ENCODE measurements at places on chromosomes 12 and 14.

GRCh38 chr12:123912415-123913380 lies 59.9 kb downstream of the CCDC92 start:
- DNase-seq: no peak

- peak; percentile 96 for DNase-seq
These were observed at the start of gene PRR13 for GRCh38 chr12:53441040-53441833. Gene PRR13 (plus strand): TSS chr12:53441734. CDS start chr12:53442715, 981 bp downstream.

DNA sequence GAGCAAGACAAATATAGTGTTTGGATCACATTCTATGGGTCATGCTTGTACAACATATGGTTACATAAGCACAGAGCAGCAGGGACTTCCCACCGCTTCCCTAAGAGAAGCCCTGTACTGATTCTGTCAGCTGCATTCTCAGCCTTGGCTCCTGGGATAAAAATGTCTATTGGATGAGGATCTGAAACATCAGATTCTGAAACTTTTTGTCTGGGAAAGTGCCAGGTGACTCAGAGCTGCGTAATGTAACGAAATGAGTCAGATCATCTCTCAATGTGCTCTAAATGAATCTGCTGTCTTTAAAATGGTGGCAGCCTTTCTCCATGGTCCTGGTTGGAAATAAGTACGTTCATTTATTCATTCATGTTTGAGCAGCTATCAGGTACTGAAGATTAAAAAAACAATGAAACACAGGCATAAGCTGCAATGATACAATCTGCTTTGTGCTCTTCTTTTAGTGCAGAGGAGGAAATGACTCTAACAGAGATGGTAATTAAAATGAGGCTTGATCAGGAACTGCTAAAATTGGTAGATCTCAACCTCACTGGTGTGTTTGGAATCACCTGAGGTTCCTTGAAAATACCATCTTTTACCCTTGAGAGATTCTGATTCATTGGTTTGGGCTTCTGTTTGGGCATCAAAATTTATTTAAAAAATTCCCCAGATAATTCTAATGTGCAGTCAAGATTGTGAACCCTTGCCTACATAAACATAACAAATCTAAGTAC lies 99.1 kb upstream of the NAP1L1 start:
- DNase-seq: peak; percentile 69

DNA sequence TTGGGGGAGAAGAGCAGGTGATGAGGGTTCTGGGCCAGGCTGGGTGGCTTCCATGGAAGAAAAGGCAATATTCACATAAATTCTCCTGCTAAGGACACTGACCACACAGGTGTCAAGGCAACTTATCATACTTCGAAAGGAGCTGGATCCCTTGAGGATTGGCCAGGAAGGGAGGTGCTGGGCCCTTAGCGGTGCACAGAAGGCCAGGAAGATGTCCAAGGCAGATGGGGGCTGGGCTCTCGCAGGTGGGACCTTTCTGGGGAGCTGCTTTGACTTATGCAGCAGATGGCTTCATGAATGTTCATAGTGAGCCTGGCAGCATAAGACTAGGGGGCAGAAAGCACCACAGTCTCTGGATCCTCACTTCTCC lies 3.9 kb downstream of the CD63 start:
- no peak for DNase-seq

DNA sequence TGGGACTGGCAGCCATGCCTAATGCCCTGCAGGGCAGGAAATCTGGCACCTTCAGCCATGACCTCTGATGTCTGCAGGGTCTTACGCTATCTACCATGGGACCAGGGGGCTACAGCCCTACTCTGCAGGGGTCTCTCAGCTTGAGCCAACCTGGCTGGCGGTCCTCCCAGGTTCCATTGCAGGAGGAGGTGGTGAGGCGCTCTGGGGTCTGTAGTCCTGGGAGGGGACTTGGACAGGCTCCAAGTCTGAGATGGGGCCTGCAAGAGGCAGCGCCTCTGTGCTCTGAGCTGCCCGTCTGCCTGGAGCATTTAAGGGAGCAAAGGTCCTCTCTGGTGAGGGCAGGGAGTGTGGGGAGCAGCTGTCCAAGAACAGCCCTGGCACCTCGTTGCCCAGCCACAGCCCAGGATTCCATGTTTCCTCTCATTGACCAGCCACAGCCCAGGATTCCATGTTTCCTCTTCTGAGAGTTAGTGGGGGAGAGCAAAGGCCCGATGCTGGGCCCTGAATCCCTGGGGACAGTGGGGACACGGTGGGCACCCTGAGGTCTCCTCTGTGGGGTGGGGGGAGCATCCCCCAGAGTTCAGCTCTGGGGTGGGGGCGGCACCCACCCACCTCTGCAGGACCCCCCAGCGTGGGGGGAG lies 655 bp downstream of the PLD4 start:
- DNase-seq: no peak

- DNase-seq: peak; percentile 6
These were observed 30.7 kb downstream of the CEP290 start for GRCh38 chr12:88111074-88111652.

DNA sequence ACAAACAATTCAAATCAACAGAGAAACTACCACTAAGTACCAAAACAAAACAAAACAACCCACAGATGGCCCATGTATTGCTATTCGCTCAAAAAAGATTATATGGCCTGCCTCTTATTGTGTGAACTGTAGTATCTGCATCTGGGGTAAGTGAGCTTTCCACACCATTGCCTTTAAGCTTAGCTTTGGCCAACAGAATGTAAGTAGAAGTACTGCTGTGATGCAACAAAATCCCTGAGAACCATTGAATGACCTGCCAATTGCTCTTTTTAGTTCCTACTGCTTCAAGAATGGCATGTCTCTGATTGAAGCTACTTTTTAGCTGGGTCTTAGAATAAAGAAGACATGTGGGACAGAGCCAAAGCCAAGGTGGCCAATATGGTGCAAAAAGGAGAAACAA lies 32.5 kb downstream of the PPFIA2 start:
- no peak for DNase-seq

- DNase-seq: peak; percentile 18
These were observed 1.4 kb downstream of the APAF1 start for GRCh38 chr12:98646294-98647090.

DNA sequence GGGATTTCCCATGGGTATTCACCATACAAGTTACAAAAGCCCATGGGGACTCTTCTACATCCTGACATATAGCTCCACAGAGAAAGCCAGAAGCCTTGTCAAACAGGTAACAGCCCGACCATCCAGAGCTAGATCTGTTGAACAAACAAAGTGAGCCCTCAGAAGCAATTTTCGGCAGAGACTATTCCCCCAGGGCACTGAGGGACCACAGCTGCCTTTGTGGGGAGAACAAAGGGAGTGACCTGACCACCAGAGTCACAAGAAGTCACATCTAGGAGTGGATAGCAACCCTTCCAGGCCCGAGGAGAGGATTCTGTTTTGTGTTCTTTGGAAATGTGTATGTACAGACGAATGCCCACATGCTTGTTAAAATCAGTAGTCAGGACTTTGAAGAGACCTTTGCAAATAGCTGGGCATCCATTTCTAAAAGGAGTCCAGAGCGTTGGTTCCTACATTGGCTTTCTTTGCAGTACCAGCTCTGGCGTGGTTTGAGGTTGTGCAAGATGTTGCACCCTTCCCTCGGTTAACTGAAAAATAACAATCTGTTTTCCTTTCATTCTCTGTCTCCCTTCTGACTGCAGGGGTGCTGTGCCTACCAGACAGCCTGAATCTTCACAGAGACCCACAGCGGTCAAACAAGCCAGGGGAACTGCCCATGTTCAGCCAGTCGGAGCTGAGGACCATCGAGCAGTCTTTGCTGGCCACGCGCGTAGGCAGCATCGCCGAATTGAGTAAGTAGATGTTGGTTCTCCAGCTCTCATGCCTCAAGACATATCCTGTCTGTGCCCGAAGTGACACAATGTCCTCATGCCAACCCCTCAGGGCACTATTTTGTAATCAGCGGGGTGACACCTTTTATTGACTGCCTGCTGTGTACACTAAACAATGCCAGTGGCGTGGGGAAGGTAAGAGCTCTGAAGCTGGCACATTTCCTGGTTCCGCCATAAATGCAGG lies 165.4 kb upstream of the PWP1 start:
- DNase-seq: no peak

GRCh38 chr14:89179891-89180404 lies 237.1 kb downstream of the FOXN3 start:
- DNase-seq: no peak

DNA sequence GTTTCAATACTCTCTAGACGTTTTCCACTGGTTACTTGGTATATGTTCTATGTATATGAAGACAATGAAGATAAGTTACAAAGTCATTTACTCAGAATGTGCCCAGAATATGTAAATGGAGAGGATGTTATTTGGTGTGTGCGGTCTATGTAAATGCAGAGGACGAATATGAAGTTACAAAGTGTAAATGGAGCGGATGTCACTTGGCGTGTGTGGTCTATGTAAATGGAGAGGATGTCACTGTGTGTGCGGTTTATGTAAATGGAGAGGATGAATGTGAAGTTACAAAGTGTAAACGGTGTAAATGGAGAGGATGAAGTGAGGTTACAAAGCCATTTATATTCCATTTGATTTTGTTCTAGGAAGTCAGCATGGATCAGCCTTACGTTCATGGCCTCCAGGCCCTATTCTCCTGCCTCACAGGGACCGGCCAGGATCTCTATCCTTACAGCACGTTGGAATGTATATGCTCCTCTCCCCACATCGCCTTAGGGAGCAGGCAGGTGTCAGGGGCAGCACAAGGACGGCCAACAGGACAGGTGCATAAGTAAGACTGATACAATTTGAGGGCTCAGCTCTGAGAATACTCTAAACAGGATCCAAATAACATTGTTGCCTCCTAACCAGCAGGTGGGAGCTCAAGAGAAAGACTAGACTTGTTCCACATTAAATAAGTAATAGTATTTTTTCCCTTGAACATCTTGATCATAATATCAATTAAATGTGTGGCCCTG lies 42.4 kb downstream of the GLRX5 start:
- DNase-seq: no peak

DNA sequence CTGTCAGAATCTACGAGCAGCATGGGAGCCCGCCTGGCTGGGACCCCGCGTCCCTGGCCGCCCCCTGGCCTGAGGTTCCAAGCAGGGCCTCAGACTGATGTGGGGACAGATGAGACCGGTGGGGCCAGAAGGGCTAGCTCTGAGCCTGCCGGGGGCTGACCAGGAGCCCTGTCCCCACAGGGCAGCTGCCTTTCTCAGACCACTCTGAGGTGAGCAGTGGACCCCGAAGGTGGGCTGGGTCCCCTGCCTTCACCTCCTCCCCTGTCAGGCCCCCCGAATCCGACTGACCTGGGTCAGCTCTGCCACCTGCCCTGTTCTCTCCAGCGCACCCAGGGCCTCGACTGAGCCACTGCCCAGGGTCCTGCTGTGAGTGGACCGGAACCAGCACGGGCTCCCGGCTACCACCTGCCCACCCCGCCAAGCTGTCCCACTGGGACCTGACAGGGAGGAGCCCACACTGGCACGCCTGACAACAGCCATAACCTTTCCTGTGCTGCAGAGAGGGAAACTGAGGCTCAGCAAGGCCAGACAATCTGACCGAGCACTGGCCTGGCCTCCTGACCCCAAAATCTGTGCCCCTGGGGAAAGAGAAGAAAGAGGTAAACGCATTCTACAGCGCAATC lies 29.7 kb upstream of the TMEM179 start:
- DNase-seq: no peak

DNA sequence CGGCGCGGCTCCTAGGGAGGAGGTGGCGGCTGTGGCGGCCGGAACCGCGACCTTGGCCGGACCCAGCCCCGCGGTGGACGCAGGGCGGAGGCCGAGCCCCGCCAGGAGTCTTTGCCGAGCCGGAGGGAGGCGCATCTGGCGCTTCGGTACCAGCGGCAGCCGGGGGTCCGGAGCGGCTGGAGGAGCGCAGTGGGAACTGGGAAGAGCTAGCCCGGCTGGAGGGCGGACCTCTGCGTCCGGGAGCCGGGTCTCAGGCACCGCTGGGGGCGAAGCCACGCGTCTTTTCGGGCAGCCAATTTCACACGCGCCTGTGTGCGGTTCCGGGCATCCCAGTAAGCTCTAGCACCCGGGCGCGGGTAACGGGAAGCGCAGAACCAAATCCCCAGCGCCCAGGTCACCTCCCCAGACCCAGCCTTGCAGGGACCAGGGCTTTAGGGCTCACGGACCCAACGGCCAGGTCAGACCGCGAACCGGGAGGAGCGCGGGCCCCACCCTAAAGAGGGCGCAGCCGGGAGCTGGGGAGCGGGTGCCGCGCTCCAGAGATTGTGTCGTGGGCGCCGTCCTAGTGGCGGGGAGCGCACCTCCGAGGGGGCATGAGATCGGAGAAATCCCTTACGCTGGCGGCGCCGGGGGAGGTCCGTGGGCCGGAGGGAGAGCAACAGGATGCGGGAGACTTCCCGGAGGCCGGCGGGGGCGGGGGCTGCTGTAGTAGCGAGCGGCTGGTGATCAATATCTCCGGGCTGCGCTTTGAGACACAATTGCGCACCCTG lies 89.4 kb downstream of the GALNT8 start:
- no peak for DNase-seq

DNA sequence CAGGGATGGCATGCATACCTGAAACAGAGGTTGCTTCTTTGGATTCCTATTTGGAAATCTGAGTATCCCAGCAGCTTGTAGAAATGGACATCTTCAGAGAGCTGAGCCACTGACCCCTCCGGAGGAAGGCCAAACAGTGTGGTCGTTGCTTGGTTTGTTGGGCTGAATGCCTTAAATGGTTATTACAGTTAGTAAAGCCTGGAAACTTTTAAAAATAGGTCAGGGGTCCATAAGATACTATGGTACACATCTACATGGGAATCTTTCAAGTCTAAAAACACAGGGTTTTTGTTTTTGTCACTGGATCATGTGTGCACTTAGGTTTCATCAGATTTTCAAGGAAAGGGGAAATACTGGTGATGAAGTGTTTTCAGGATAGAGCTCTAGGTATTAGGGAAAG lies 7.7 kb downstream of the DYRK2 start:
- no peak for DNase-seq

DNA sequence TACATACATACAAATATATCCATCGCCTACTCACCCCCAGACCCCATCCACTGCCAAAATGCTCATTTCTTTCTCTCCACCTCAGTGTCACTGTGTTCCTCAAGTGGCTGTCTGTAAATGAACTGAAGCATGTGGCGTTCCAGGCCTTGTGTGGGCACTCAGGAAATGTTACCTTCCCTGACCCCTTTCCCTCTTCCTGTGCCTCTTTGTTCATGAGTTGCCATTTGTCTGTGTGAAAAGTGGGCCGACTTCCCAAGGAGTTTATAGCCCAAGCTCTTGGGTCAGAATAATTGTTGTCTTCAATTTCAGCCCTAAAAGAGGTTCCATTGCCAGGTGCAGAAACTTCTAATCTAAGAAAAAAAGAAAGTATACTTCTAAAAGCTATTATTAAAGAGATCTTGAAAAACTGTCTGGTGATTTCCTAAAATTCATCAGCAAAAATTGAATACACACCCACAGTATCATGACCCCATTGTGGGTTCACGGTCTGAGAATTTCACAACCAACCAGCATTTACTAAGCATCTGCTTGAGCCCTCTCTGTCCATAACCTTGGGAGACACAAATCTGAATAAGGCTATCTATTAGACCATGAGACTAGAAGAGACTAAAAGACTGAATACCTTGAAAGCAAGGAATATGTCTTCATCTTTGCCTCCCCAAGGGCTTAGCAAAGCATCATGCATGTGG lies 201.4 kb upstream of the EEA1 start:
- no peak for DNase-seq
